ENCODE measurements at places on chromosomes 5 and 9.
A peak's percentile ranks its signal among the peaks of the same experiment; 100 is the strongest.

- DNase-seq: no peak
Measured at GRCh38 chr5:140998921-140999410, 32.7 kb downstream of the PCDHAC2 start.

DNA sequence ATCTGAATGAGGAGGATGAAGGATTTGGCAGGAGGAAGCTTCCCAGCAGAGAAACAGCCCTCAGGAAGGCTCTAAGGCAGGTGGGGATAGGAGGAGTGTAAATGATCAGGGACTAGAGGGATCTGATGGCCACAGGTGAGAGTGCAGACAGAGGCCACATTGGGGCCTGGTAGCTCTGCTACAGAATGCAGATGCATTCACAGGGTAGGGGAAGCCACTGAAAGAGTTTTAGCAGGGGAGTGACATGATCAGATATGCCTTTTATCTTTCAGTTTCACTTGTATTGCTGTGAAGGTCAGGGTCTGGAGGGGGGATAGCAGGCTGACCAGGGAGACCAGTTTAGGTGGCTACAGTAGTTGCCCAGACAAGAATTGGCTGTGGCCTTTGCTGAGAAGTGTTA lies 3.0 kb downstream of the TXNDC15 start:
- no peak for DNase-seq

DNA sequence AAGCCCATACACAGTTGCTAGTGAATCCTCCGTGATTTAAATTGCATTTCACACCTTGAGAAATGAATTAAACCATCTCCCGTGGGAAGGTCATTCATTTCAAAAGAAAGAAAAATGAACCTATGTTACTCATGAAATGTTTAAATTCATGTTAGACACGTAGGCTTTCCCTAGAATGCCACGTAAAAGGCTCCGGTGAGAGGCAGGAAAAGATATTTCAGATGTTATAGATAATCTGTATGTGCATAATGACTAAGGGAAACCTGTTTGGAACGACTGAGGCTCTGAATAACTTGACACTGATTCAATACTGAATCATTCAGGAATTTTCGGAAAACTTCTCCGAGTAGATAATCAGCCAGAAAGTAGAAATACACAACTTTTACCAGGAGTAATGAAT lies 134.3 kb upstream of the ICE1 start:
- no peak for DNase-seq

- DNase-seq: no peak
Measured at GRCh38 chr9:83557317-83557716, 19.1 kb upstream of the FRMD3 start.

DNA sequence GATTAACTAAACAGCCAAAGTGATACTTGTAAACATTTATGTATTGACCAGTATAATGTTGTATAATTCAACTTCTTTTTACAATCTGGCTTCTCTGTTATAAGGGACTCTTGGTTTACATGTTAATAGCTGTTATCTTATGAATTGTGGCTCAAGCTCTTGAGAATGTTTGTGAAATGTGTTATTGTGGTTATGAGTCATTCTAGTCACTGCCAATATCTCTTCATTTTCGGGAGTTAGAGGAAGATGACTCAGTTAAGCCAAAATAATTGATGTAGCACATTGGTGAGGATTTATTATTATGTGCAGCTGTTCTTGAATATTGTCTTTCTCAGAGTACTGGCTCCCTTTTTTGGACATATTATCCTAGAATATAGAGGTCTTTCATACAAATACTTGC lies 655.2 kb upstream of the RIOK2 start:
- DNase-seq: no peak

DNA sequence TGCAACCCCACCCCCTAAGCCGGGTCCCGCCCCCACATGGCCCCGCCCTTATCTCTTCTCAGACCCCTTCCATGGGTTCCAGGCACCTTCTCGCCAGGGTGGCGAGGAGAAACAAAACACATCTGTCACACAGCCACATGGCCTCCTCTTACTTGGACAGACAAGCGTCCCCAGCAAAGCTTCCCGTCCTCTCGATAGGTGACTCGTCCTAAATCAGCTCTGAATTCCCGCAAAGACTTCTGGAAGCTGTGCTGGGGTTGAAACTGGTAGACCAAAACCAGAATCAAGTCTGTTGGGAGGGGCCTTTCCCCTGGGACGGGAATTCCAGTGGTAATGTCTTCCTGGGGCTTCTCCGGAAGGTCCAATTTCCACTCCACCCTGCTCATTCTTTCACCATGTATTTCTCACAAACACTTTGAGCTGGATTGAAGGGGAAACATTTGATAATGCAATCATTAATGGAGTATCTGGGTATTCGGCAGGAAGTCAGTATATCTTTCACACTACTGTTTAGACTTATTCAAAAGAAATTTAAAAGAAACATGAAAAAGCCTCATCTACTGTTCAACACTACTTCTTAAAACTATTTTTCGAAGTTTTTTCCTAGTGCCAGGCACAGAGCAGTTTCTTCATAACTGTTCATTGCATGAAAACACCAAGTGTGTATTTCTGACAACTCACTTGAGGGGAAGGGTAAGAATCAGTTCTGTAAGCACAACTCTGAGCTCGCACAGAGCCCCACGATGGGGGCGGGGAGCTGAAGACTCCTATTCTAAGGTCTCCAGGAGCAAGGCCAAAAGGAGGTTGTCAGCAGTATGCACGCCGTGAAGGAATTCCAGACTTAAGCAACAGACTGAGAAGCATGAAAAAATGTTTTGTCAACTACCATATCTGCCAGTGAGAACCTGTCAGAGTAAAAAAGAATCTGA lies 644 bp upstream of the CTNNAL1 start:
- DNase-seq: no peak

GRCh38 chr5:15388866-15389265 lies 111.1 kb upstream of the FBXL7 start:
- no peak for DNase-seq

DNA sequence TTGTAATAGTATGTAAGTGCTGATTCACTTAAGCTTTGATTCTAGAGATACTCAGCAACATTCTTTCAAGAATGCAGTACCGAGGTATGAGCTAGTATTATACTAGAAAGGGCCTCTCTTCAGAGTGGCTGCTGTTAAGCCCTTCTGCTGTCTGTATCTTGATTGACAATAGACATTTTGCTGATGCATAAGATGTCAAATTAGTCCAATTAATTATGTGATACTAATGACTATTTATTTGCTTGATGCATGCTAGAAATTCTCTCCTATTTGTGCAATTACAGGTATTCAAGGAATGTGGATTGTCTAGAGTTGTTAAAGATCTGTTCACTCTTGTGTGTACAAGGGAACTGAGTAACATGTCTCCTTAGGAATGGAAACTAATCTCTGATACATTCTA lies 92.3 kb upstream of the PTGER4 start:
- DNase-seq: no peak

DNA sequence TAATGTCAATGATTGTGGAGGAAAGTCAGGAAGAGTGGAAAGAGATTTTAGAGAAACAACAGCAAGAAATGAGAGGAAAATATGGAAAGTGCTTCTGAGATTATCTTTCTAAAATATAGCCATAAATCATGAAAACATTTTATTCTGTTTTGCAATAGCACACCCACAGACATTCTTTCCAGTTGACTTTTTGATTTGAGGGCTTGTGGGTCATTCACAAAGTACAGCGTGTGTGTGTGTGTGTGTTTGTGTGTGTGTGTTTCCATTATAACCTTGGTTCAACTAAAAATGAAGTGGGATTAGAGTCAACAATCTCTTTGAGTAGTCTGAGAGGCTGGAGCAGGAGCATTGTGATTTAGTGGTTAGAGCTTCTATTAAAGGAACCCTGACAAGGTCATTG lies 116.6 kb upstream of the GAS1 start:
- DNase-seq: no peak

DNA sequence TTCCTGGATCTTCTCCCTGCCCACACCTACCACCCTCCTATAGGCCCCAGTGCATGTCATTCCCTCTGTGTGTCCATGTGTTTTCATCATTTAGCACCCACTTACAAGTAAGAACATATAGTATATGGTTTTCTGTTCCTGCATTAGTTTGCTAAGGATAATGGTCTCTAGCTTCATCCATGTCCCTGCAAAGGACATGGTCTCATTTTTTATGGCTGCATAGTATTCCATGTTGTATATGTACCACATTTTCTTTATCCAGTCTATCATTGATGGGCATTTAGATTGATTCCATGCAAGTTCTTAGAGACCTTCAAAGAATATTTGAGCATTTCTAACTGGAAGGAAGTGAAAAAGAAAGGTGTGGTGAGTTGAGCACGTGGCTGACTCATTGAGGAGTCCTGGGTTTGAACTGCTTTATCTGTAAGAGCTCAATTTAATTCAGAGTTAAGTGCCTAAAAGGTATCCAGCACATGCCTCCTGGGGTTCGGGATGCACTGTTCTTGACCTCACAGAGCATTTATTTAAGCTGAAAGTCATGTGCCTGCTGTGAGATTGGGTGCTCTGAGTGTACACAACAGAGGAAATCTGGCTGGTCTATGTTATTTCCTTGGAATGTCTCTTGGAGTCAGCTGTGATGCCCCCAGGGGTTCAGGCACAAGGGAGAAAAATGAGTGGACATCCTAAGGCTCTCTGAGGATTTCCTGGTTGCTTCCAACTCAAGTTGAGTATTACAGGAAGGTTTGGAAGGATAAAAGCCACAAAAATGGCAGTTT lies 56.4 kb downstream of the SH3GL2 start:
- no peak for DNase-seq

DNA sequence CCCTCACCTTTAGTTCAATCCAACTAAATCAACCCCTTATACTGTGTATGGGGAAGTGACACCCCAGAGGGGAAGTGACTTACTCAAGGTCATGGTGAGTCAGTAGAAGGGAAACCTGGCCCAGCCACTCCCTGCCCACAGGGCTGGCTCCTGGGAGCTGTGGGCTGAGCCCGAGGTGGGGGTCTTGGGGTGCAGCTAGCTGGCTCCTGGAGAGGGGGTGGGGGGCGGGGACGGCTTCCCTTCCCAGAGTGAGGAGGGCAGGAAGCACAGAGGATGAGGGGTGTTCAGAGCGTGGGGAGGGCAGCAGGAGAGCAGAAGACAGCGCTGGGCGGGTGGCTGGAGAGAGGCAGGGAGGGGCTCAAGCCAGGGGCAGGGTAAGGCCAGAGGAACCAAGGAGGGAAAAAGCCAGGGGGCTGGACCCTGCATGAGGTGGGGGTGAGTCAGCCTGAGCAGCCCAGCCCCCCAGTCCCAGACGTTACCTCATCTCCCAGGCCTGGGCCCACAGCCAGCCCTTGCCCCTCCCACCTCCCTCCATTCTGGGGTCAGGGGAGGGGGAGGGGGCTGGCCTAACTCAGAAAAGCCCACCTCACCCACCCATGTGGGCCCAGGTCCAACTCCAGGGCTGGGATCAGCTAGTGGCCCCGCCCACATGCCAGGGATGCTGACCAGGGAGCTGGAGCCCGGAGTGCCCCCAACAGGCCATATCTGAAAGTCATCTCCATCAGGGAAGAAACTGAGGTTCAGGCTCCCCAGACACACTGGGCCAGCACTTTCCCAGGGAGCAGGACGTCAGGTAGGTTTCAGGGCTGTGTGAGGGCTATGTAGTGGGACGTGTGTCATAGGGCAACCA lies 2.8 kb downstream of the PDLIM7 start:
- no peak for DNase-seq

DNA sequence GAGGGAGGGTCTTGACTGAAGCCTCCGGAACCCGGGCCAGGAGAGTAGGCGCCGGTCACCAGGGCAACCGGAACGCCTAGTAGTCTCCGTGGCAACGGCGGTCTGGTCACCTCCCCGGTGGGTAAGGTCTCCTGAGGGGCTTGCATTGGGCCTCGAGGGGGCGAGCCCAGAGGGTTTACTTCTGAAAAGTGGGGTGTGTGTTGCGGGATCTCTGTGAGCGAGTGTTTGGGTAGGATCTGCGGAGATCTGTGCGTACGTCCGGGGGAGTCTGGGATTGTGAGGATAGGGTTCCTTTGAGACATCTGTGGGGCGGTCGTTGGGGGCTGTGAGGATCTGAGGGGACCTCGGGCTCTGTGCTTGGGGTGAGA lies at the start of gene FAM221B:
Gene FAM221B (minus strand): TSS at position 17 of the 368 bp plus-strand sequence. CDS start 2,571 bp downstream, outside the sequence.
- DNase-seq: no peak

DNA sequence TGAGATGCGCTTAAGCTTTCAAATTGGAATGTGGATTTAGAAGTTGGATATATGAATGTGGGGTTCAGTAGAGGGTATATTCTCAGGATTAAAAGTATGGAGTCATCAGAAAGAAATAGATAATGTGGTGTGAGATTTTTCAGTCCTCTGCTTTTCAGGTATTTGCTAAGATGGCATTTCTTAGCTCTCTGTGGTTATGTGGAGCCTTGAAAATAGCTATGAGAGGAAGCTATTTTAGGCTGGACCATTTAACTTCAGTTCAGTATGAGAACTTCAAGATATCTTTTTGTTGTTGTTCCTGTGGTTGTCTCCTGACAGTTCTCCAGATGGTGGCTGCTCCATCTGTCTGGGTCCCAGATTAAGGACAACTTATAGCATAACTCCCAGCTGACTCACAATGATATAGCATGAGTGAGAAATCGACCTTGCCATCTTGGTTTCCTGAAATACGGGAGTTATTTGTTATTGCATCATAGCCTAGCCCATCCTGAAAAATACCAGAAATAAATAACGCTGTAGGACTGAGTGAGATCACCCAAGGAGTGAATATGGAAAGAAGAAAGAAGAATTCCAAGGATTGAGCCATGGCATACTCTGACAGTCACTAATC lies 461.5 kb downstream of the ANXA1 start:
- no peak for DNase-seq

- DNase-seq: no peak
Measured at GRCh38 chr9:20579524-20580314, 42.6 kb downstream of the MLLT3 start.

- DNase-seq: no peak
Measured at GRCh38 chr5:125357660-125358059, 611.2 kb upstream of the ZNF608 start.

DNA sequence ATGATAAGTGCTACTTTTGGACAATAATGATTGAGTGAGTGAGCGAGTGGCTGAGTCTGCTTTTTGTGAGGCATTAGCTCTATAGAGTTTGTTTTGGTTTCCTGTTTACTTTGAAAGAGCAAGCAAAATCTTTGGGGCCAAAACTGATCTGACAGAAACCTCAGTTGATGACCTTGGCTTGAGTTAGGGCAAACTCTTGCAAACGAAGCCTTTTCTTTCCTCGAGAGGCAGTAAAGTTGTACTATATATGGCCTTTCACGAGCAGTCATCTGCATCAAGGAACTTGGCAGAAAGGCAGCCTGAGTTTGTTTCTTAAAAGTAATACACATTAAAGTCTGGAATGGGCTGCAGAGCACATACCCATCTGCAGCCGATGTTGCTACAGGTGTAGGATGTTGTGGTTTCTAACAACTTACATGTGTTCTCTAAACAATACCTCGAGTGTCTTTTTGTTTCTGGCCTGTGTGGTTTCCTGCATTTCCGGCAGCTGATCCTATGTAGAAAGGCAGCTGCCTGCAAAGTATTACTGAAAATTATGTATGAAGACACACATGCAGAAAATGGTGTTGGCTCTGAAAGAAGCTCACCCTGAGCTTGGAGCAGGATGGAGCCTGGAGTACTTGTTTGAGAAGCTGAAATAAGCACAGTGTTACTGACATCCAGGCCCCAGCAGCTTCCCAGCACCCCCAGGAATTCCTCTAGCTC lies 60.8 kb downstream of the FOXD1 start:
- DNase-seq: peak; percentile 22

Data from T-helper 1 cell (primary cell).